ENCODE measurements at places on chromosomes 13 and 19.

GRCh38 chr19:5460748-5461147 lies 5.5 kb downstream of the ZNRF4 start:
- DNase-seq: no peak

DNA sequence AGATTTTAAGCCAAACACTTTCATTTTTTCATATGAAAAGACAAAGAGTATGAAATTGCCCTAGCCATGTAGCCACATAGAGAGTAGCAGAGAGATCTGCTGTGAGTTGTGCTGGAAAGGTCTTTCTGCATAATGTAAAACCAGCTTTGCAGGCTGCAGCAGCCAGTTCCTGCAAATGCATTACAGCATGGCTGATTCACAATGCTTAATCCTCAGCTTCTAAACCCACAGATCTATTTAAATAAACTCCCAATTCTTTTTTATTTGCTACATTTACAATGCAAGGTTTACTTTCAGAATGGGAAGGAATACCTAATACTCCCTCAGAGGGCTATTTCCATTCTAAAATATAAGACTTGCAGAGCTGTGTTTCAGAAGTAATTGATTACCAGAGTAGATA lies 185.6 kb upstream of the STARD13 start:
- no peak for DNase-seq

DNA sequence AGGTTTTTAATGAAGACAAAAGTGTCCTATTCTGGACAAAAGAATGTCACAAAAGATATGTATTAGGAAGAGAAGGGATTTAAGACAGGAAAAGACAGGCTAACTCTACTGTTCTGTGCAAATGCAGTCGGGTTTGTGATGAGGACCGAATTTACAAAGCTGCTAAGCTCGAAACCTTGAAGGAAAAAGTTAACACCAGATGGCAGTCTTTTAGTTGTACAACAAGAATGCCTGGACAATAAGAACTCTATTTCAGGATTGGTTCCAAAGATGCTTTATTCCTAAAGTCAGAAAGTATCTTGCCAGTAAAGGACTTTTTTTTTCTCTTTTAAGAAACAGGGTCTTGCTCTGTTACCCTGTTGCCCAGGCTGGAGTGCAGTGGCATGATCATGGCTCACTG lies 51.1 kb downstream of the HS6ST3 start:
- DNase-seq: no peak

DNA sequence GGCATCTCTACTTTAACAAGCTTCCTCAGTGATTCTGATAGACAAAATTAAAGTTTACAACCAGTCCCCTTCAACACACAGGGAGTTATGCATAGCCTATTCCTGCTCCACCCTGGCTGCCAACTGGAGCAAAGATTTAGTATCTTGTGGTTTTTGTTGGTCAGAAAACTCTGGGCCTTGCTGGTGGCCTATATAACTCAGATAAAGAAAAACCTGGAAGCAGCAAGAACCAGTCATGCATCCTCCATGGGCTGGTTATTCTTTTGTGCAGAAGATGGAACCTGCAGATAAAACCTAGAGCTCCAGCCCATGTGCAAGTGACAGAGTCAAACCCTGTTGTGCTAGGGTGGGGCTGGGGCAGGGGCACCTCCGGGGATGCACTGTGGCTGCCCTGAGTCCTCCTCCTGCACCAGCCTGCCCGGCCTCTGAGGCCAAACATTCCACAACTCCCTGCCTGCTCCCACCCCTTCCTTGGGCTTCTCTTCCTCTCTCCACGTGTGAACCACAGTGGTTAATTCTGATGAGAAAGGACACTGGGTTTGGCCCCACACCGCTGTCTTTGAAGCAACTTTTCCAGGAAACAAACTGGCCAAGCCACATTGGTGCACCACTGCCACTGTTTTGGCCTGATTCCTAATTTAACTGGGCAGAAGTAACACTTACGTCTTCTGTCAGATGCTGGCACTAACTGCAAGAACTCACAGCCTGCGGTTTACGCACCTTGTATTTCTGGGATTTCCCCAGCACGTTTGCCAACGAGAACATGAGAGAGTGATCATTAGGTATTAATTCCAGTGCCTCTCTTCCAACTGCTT lies 23.3 kb upstream of the GGACT start:
- DNase-seq: no peak

- DNase-seq: no peak
Measured at GRCh38 chr19:52967772-52968171, 5.1 kb upstream of the ZNF816 start.

Measured in NCI-H1417 treated with DMSO at 0.1 percent for 48 hours (cell line).